PC-9 (cell line): ENCODE measurements at places on chromosomes 2 and 18. TPM values are rescaled to one million over a fixed set of nuclear protein-coding genes. Genes with fewer than 3 reads are reported as not detected.

The LAMA1 gene
- total RNA-seq, result not detected in 2 replicates

The CYP1B1 gene
- 36.3 and 39.4 TPM in 2 replicates for total RNA-seq

The KIAA2012 gene
- not detected in 2 replicates for total RNA-seq

DNA sequence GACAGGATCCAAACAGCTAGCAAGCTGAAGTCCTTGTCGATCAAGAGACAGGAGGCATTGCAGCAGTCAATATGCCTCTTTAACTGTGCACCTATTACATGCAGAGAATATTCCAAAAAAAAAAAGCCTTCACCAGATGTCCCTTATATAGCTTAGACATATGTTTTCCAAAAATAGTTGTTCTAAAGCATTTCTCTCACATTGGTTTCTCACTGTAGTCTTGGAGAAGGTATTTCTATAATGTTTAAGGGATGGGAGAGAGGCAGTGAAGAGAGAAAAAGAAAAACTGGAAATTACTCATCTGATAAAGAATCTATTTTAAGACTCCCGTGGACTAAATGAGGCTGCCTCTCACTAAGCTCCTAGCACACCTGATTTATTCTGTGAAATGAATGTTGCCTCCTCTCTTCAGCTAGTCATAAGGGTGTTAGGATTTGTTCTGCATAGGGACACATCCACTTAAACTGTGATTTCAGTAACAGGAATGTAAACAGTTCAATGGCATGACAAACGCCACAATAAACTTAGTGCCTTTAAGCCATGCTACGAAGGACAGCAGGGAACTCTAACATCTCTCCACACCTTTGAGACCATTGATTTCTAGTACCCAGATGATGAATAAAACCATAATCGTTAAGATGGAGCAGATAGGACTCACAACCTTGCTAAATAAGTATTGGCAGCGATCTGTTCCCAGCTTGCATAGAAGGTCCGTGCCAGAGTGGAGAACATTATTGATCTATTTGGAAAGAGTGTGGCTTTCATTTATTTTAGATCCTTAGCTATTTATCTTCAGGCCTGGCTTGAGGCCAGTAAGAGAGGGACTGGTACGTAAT lies 98.6 kb upstream of the NCK2 start:
- DNase-seq, result no peak

- DNase-seq, result no peak
Measured at GRCh38 chr2:112162956-112163355, 24.8 kb downstream of the FBLN7 start.

GRCh38 chr2:43329637-43330036 lies 103.2 kb upstream of the ZFP36L2 start:
- no peak for DNase-seq

GRCh38 chr18:48519431-48520100 lies 19.3 kb upstream of the CTIF start:
- no peak for DNase-seq
